Testis (tissue), 5 donors: ENCODE measurements at places on chromosomes 5 and 9. TPM values are rescaled to one million over a fixed set of nuclear protein-coding genes. Genes with fewer than 3 reads are reported as not detected.

ZNF366 gene
- total RNA-seq: 1.4 TPM

COX7C gene
- total RNA-seq: 258 TPM

LRRC14B gene
- total RNA-seq: 0.93 TPM

UBLCP1 gene
- 29.6 TPM for total RNA-seq

IL13 gene
- total RNA-seq: 25.0 TPM

EXOSC2 gene
- 24.7 TPM for total RNA-seq

FBP2 gene
- total RNA-seq: 0.74 TPM

IFNA13 gene
- 1.9 TPM for total RNA-seq

TCF7 gene
- 15.2 TPM for total RNA-seq

CACNA1B gene
- total RNA-seq: 15.7 TPM

CDC37L1 gene
- 31.2 TPM for total RNA-seq

CDC20B gene
- total RNA-seq: 15.6 TPM
